8988T (cell line): ENCODE measurements at places on chromosomes 2 and 18.

GRCh38 chr2:96808176-96808837 is 7.8 kb upstream of the CNNM3 start:
- no peak for DNase-seq

- DNase-seq, result no peak
Observed at GRCh38 chr2:221235941-221236340, 336.2 kb downstream of the EPHA4 start.

- no peak for DNase-seq
Observed at GRCh38 chr2:113104054-113104611, 23.3 kb upstream of the IL1RN start.

GRCh38 chr2:124283096-124283495 is 258.0 kb downstream of the CNTNAP5 start:
- DNase-seq, result no peak

DNA sequence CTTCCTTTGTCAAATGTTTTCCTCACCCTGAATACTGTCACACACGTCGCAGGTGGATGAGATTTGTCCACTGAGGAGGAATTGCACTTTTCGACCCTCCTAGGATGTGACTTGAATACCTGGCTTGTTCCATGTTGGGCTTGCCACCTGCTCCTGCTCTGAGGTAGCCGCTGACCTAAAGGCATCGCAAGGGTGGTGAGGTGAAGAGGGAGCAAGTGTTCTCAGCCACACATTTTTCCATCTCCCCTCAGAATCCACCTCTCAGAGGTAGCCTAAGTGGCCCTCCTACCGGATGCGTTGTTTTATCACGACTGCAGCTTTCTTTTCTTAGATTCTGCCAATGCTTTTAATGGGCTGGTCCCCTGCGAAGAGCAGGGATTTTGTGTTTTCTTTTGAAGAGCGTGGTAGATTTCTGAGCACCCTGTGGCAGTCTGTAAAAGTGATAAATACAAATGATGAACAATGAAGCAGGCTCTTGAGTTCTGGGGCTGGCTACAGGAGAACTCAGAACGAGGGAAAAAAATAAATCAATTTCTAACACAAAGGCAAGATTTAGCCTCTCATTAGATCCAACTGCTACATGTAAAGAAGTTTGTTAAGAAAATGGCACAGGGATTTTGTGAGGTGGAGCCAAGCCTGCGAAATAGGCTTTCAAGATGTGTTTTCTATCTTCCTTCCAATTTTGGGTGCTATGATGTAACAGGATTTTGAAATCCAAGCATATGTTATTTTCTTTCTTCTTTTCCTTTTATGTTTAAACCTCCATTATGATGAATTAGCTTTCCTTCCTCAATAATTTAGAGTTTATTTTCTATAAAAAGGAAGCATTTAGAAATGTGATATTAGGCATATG is 386.7 kb downstream of the TGIF1 start:
- DNase-seq, result no peak

DNA sequence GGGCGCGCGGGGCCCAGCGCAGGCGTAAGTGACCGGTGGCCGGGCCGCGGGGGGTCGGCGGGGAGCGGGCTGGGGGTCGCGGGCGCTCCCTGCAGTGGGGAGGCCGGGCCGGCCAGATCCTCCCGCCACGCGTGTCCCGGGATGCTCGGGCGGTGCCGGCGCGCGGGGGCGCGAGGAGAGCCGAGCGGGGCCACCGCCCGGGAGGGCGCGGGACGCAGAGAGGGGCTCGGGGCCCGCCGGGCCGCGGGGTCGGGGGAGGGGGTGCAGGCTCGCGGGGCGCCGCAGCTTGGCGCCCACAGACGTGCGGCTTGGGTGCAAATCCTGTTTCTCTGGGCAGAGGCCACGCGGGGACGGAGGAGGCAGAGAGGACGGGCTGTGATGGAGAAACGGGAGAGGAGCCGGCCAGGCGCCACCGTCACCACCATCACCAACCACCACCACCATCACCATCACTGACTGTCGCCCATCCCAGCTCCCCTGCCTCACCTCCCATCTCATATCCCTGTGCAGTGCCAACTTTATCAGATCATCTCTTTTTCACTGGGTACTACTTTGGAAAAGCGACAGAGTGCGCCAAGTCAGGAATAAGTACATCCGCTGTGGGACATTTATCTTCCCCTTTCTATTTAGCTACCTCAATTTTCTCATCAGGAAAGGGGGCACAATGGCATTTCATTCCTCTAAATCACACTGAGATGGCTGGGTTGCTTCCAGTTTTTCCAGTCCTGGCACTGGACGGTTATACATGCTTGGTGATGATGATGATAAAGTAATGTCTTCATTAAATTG is 97.2 kb upstream of the GPR45 start:
- DNase-seq, result no peak

- DNase-seq, result no peak
Observed at GRCh38 chr2:115771516-115771915, 1329.1 kb downstream of the DPP10 start.

- no peak for DNase-seq
Observed at GRCh38 chr18:1370552-1370951, 465.9 kb downstream of the ADCYAP1 start.

- DNase-seq, result no peak
Observed at GRCh38 chr2:240713928-240714746, 22.5 kb downstream of the AQP12A start.

GRCh38 chr2:234318361-234318760 is 178.5 kb downstream of the ARL4C start:
- no peak for DNase-seq

GRCh38 chr18:28793901-28794300 is 617.0 kb upstream of the CDH2 start:
- no peak for DNase-seq

DNA sequence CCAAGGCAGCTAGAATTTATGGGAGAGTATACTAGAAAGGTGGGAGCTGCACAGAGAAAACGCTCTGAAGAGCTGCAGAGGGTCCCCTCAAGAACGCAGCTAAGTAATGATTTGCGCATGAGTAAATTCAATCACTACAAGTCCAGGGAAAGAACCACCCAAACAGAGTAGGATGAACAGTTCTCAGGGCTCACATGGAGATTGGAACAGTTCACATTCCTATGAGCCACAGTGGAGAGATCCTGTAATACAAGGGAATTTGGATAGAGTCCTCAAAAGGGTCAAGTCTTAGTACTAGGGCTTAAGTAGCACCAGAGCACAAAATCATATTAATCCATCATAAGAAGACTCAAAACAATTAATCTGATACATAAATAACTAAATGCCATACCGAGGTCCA is 12.7 kb downstream of the OLA1 start:
- DNase-seq, result no peak

GRCh38 chr18:27871726-27872125 is 305.2 kb downstream of the CDH2 start:
- DNase-seq, result no peak

DNA sequence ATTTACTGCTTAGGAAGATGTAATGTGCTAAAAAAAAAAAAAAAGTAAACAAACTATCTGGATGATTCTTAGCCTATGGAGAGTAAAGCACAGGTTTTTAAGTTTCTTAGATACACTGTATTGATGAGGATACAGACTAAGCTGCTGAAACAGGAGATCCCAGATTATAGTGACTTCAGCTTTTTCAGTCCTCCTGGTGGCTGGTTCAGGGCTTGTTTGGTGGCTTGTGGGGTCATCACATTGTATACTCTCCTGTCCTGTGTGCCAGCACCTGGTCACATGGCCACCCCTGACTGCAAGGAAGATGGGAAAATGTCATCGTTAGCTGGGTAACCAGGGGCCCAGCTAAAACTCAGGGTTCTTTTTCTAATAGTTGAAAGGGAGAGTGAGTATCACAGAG is 31.4 kb downstream of the RAB31 start:
- no peak for DNase-seq

DNA sequence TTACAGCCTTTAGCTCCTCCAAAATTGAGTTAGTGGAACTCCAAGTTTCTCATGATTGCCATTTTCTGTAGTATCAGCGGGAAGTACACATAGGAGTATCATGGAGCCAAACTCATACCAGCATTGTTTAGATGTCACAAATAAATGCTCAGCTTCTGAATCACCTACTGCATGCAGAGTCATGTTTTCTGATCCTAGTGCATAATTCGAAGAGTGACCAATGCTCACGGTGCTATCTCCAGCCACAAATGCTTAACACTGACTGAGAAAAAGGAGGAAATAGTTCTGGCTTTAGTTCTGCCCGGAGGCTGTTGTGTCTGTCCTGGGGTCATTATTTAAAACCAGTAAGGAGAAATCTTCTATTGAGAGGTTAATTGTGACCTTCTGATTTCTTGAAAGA is 45.4 kb upstream of the LRATD1 start:
- DNase-seq, result no peak

- DNase-seq, result no peak
Observed at GRCh38 chr2:207766041-207766551, 3.6 kb downstream of the FZD5 start.

DNA sequence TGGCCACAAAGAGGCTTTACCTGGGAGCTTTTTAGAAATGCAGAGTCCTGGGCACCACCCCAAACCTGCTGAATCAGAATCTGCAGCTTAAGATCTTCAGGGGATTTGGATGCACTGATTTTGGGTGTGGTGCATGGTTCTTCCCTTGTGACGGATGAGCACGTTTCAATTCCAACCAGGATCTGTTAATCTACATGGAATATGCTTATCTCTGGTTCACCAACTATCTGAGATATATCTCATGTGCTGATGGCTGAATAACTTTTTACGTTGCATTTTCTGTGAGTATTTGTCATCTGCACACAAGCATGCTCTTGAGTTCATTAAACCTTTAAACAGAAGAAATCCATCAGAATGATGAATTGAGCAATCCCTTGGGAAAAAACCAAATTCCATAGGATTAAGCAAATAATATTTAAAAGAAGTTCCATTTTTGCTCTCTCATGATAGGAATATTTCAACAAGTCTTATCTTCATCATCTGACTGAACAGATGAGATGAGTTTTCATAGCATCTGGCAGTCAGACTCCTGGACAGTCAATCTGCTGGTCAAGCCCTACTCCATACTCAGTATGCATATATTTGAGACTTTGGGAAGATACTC is 120.6 kb downstream of the PLB1 start:
- DNase-seq, result no peak

DNA sequence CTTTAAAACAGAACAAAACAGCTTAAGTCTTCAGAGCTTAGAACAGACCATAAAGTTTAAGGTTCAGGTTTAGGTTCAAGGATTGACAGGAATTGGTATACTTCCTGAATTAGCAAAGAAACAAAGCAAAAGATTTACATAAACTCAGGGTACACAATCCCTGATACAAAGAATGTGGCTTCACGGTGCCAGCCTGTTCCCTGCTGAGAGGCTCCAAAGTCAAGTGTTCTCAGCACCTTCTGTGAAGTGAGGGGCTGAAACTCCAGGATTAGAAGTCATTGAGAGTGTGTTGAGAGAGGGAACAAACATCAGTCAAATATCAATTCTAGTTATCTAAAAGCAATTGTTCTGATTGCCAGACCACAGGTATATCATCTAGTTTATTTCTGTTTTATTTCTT is 35.7 kb downstream of the DYNAP start:
- DNase-seq, result no peak

DNA sequence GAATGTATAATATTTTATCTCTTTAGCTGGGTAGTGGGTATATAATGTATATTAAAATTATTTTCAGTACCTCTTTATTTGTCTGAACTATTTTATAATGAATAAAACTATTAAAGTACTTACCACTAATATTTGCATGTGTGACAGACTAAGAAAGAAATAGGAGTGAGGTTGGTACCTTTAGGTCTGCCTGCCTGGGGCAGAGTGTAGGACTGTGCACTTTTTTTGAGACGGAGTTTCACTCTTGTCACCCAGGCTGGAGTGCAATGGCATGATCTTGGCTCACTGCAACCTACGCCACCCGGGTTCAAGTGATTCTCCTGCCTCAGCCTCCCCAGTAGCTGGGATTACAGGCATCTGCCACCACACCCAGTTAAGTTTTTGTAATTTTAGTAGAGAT is 18.8 kb downstream of the NCOA1 start:
- DNase-seq, result no peak

DNA sequence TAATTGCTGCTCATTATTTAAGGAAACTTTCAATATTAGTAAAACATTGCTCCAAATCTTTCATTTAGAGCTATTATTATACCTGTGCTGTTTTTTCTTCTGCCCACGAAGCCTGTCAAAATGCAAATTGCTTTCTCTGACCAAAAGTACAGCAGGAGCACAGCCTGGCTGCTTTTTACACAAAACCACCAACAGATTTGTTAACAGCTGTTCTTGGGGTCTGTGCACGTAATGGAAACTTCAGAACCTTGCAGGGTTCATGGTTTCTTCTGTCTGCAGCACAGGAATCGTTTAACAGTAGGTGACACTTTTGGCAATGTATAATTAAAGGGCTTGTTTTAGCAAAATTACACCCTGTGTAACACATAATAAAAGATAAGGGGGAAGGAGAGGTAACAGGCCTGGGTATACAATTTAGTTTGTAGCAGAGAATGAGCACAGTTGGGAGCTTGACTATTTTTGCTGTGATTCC is 447.3 kb downstream of the KCNJ3 start:
- no peak for DNase-seq

DNA sequence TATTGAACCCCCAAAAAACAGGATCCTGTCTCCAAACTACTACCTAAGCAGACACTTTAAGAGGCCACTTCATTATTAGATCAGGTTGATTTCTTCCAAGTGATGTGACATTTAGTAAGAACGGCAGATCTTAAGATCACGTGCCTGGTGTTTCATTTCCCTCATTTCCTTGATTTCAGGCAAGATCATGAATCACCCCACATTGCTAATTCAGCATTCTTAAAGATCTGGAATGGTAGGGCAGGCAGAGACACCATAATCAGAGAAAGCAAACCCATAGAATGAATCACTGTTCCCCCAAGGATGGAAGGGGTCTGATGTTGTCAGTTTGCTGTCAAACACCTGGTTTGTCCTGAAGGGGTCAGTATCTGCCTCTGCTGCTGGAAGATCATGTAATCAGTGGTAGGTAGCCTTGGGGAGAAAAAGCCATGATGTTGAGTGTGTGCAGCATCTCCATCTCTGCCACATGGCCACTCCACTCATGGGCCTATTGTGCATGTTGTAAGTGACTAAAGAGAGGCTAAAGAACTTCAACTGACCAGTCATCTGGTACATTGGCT is 133.9 kb downstream of the ARHGAP15 start:
- DNase-seq, result no peak

DNA sequence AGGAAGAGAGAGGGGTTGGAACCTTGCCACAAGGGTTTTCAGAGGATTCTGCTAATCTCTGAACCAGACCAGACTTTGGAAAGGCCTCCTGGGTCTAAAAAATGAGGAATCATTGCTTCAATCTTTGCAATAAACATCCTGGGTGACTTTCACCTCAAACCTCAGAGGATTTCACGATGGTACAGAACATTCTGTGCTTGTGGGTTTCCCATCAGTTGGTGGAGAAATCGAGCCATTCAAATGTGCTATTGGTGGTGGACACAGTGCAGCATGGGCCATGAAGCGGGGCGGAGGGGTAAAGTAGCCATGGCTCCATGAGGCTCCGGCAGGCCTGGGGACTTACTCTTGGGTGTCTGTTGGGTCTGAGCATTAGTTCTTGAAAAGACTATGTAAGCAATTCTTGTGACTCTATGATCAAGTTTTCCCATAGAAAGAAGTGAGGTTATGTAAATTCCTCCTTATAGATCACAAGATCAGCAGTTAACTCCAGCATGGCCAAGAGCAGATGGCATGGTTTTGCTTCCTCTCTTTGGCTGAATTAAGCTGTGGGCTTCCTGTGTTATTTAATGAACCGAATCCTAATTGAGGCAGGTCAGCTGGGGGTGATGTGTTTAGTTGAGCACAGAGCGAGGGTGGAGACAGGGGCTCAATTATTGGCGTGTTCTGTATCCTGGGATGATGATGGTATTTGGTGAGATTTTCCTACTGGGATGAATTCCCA is 1.9 kb upstream of the IL1R2 start:
- DNase-seq, result no peak
